Right atrium auricular region (tissue), 2 donors: ENCODE measurements at places on chromosomes 1 and 21.

DNA sequence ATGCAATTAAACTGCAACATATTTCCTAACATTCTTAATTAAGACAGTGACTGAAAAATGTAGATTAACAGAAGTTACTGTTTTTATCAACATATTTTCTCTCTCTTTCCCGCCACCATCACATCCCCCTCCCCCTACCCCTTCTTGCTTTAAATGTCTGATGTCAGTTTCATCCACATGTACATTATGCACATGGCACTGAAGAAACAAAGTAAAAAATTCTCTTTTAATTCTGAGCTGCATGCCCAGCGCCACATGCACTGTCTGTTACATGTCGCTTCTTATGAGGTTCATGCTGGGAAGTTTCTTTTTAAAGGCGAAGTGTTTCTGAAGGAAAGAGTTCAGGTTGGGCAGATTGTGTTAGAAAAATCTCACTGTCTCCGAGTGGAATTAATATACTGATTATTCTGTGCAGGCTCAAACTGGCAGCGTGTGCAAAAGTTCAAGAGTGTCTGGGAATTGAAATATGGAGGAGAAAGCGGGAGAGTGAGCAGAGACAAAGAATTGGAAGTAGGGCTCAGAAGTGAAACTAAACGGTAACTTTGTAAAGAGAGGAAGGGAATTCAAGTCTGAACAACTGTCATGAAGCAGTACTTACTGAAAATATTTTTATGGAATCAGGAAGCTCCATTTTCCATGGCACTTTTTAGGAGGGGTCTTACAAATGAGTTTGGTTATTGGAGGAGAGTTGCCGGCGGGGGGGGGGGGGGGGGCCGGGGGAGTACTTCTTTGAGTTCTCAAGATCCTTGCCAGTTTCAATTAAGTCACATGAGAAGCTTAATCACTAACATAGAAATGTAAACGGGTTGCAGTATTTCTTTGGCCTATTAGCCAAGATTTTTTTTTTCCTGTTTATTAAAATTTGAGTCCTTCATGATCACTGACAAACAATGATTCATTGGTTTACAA lies 217.6 kb downstream of the SDCCAG8 start:
- H3K4me3 ChIP-seq = peak overlapping the region; percentile 9
- no peaks in the 10 kb centered on the region for H3K27me3 ChIP-seq
- no peak for DNase-seq
- no peaks in the 10 kb centered on the region for H3K36me3 ChIP-seq
- H3K4me1 ChIP-seq = peaks cover 12% of the 10 kb centered on the region

GRCh38 chr21:36891692-36892091 lies 74.8 kb downstream of the HLCS start:
- no peak overlapping the region for H3K27ac ChIP-seq
- no peak overlapping the region for H3K4me3 ChIP-seq

- DNase-seq = no peak
- H3K27ac ChIP-seq = no peak overlapping the region
- H3K36me3 ChIP-seq = peaks cover 26% of the 10 kb centered on the region
- no peaks in the 10 kb centered on the region for H3K27me3 ChIP-seq
- no peaks in the 10 kb centered on the region for H3K4me1 ChIP-seq
These were observed 64.0 kb upstream of the KIF1B start for GRCh38 chr1:10146391-10146790.

DNA sequence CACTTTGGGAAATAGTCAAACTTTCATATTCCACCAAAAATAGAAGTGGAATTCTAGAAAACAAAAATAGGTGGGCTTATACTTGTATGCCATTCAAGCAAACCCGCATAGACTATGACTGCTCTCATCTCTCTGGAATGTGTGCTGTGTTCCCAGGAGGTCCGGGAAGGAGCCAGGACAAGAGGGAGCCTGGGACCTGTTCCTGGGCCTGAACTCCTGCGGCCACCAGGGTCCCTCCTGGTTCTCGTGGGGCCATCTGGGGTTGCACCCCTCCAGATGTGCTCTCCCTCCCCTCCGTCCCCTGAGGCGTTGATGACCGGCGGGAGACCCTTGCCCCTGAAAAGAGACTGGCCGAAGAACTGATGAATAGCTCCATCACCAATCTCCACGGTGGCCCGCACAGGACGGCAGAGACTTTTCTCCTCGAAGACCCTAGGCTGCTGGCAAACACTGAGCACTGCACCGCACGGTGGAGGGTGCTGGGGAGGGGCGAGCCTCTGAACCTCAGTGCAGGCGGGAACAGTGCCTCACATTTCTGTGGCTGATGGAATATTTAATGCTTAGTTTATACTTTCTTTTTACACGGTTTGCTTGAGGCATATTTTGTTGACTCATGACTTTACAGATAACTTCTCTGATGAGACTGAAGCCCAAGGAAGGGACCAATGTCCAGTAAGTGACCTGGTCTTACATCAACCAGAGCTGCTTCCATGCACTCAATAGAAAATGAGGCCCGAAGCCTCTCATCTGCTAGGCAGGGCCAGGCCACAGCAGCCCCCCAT lies 9.6 kb upstream of the ADARB1 start:
- no peak overlapping the region for H3K27ac ChIP-seq
- H3K36me3 ChIP-seq = no peaks in the 10 kb centered on the region
- no peak for DNase-seq
- H3K27me3 ChIP-seq = no peaks in the 10 kb centered on the region

GRCh38 chr1:15722411-15722810 lies 13.6 kb upstream of the SLC25A34 start:
- no peak for DNase-seq
- H3K36me3 ChIP-seq = peaks cover 91% of the 10 kb centered on the region
- H3K27me3 ChIP-seq = no peaks in the 10 kb centered on the region
- no peak overlapping the region for H3K27ac ChIP-seq
- no peaks in the 10 kb centered on the region for H3K4me1 ChIP-seq

- no peak for DNase-seq
- no peaks in the 10 kb centered on the region for H3K27me3 ChIP-seq
- no peak overlapping the region for H3K4me3 ChIP-seq
These were observed 62.5 kb downstream of the TRIM33 start for GRCh38 chr1:114448370-114449036.

GRCh38 chr1:17684810-17685209 lies 70.3 kb upstream of the ACTL8 start:
- H3K27me3 ChIP-seq = no peaks in the 10 kb centered on the region
- no peak for DNase-seq
- H3K36me3 ChIP-seq = peaks cover 44% of the 10 kb centered on the region
- H3K4me3 ChIP-seq = no peak overlapping the region
- H3K4me1 ChIP-seq = peaks cover 9% of the 10 kb centered on the region

DNA sequence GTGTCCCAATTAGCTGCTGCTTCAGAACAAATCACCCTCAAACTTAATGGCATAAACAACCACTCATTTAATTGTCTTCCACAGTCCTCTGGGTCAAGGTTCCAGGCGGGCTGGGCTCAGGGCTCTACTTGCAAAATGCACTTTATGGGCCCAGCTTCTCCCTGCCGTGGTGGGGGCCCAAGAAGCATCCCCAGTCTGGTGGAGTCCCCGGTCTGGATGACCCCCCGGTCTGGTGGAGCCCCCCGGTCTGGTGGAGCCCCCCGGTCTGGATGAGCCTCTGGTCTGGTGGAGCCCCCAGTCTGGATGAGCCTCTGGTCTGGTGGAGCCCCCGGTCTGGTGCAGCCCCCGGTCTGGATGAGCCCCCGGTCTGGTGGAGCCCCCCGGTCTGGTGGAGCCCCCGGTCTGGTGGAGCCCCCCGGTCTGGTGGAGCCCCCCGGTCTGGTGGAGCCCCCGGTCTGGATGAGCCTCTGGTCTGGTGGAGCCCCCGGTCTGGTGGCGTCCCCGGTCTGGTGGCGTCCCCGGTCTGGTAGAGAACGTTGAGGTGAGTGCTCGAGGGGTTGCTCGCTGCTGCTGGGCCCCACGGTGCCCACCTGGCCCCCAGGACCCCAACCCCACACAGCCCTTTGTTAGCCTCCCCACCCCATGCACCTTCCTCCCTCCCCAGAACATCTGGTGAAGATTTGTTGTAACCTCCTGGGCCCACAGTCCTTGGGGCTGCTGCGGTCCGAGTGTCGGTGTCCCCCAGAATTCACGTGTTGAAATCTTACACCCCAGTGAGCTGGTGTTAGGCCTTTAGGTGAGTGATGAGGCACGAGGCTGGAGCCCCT lies 33.8 kb downstream of the POFUT2 start:
- H3K4me1 ChIP-seq = peaks cover 14% of the 10 kb centered on the region
- H3K4me3 ChIP-seq = no peak overlapping the region
- no peak overlapping the region for H3K27ac ChIP-seq

- peaks cover 8% of the 10 kb centered on the region for H3K4me1 ChIP-seq
- DNase-seq = no peak
- no peaks in the 10 kb centered on the region for H3K27me3 ChIP-seq
- no peak overlapping the region for H3K4me3 ChIP-seq
- no peak overlapping the region for H3K27ac ChIP-seq
These were observed 22.5 kb downstream of the MMEL1 start for GRCh38 chr1:2610036-2610959.

GRCh38 chr1:198106011-198106410 lies 50.8 kb upstream of the NEK7 start:
- no peak overlapping the region for H3K4me3 ChIP-seq
- H3K36me3 ChIP-seq = no peaks in the 10 kb centered on the region
- H3K27ac ChIP-seq = no peak overlapping the region
- no peak for DNase-seq
